Purkinje cell (primary cell): ENCODE measurements at places on chromosomes 11 and 22. TPM values are rescaled to one million over a fixed set of nuclear protein-coding genes. Genes with fewer than 3 reads are reported as not detected.

NRXN2 gene
- 1.7 and 3.1 TPM in 2 replicates for polyA plus RNA-seq

C22orf31 gene
- 0.34 TPM in 1 of 2 replicates, not detected in the other for polyA plus RNA-seq

CASP12 gene
- not detected in 2 replicates for polyA plus RNA-seq

SPI1 gene
- not detected in 2 replicates for polyA plus RNA-seq

CTSW gene
- not detected in 2 replicates for polyA plus RNA-seq

KRTAP5-8 gene
- polyA plus RNA-seq: not detected in 2 replicates

ST14 gene
- polyA plus RNA-seq: not detected in 2 replicates
